CD8-positive, alpha-beta T cell (primary cell): ENCODE measurements at places on chromosomes 7 and 10.

DNA sequence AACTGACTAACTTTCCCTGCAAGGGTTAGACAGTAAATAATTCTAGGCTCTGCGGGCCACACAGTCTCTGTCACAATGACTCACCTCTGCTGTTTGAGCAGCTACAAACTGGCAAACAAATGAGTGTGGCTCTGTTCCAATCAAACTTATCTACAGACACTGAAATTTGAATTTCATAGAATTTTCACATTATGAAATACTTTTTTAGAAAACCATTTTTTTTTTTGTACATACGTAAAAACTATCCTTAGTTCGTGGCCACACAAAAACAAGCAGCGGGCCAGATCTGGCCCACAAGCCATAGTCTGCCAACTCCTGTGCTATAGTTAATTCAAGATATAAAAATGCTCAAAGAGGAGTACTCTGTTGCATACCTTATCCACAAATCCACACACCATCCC, 32.6 kb downstream of the PIP4K2A start:
- DNase-seq, result peak; percentile 39

- DNase-seq, result no peak
Observed at GRCh38 chr7:137593115-137593711, 249.7 kb upstream of the PTN start.

- DNase-seq, result no peak
Observed at GRCh38 chr7:114830952-114831351, 90.9 kb upstream of the MDFIC start.

- DNase-seq, result no peak
Observed at GRCh38 chr7:539731-540411, 20.2 kb upstream of the PDGFA start.

- DNase-seq, result no peak
Observed at GRCh38 chr7:49780953-49781352, 7.5 kb downstream of the VWC2 start.

DNA sequence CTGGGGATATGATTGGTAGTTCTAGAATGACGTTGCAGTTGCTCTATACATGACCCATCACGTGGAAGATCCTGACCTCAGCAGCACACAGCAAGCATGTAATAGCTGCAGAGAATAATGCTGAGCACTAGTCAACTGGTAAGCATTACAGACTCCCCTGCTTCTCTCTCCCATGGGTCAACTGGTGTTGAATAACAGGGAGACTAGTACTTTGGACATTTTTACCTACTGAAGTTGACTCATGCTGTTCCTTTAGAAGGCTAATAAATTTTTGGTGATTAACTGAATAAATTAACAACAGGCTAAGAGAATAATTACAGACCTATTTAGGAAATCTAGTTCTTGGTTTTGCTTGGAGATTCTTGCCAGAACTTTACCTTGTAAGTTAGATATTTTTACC, 234.1 kb downstream of the AUTS2 start:
- no peak for DNase-seq

GRCh38 chr7:924541-925231, 29.8 kb downstream of the ADAP1 start:
- DNase-seq, result no peak

DNA sequence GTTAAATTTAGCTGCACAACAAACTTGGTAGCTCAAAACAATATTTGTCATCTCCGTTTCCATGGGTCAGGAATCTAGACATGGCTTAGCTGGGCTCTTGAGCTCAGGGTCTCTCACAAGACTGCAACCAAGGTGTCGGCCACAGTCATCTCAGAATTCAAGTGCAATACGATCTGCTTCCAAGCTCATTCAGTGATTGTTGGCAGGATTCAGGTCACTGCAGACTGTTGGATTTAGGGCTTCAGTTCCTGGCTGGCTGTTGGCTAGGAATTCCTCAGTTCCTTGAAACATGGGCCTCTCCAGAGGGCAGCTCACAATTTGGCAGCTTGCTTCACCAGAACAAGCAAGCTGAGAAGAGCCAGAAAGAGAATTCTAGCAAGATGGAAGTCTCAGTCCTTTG, 17.5 kb upstream of the CHST3 start:
- DNase-seq, result no peak

GRCh38 chr7:108000875-108001763, 1.8 kb downstream of the LAMB1 start:
- DNase-seq, result no peak

GRCh38 chr10:111856631-111857030, 326.9 kb downstream of the GPAM start:
- no peak for DNase-seq

DNA sequence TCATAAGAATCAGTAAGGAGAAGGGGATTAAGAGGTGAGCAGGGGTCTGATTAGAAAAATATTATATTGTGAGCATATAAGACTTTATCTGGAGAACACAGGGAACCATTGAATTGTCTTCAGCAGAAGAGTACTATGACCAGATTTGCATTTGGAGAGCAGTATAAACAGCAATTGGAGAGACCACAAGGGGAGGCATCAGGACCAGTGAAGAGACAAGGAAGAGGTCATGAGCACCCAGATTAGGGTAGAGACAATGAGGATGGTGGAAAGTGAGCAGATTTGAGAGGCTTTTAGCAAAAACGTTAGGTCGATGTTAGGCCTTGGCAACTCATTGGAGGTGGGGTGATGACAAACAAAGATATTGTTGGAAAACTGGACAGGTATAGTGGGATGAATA, 13.0 kb upstream of the SMIM30 start:
- no peak for DNase-seq

DNA sequence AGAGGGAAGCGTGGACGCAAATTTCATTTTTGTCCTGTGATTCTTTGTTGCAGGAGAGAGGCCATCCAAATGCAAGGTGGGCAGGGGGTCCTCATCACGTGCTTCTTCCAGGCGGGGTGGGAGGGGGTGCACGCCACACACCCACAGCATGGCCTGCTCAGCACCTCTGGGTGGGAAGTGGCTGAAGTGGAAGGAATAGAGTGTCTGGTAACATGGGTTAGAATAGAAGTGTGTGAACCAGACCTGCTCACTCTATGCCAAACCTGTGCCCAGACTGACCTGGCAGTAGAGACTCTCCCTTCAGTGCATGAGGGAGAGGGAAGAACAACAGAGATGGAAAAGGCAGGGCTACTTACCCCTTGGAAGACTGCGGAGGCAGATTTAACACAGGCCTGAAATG, 21.7 kb downstream of the ZNF503 start:
- DNase-seq, result no peak

DNA sequence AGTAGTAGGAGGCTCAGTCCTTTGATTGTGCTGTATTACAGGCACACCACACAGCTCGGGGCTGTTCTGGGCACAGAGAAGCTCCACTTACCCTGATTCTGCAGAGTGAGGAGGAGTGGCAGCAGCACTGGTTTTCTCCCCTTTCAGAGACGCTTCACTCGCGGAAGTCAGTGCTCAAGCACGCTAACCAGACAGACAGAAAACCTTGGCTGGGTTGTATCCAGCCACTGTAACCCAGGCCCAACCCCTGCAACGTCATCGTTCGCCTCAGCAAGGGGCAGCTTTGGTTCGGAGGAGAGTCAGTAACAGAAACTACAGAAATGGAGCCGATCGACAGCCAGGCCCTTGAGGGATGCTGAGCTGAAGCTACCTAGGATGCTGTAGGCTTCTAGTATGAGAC, 171.0 kb downstream of the SLC16A9 start:
- no peak for DNase-seq

DNA sequence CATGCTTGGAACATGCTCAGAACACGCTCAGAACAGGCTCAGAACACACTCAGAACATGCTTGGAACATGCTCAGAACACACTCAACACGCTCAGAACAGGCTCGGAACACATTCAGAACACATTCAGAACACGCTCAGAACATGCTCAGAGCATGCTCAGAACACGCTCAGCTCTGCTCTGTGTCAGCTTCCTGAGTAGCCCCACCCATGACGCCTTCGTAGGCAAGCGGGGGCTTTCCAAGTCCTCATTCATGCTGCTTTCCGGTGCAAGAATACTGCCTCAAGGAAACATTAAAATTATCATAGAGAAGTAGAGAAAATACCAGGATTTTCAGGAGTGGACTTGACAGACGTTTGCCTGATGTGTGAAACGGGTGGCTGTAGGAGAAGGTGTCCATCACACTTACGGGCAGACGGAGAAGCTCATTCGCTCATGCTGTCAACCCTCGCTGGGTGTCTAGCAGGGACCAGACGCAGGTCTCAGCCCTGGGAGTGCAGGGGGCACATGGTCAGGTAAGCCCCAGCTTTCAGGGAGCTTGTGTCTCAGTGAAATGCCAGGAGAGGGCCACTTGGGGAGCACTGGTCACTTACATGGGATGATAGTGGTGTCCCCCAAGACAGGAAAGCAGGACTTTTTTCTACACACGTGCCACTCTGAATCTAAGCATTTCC, 24.7 kb downstream of the EN2 start:
- DNase-seq, result no peak
